Stimulated activated CD4-positive, alpha-beta T cell treated with anti-CD3 and anti-CD28 coated beads, TNF-alpha, amount 100 ng/mL, for 24 hours (primary cell): ENCODE measurements at places on chromosomes 5 and 9.

DNA sequence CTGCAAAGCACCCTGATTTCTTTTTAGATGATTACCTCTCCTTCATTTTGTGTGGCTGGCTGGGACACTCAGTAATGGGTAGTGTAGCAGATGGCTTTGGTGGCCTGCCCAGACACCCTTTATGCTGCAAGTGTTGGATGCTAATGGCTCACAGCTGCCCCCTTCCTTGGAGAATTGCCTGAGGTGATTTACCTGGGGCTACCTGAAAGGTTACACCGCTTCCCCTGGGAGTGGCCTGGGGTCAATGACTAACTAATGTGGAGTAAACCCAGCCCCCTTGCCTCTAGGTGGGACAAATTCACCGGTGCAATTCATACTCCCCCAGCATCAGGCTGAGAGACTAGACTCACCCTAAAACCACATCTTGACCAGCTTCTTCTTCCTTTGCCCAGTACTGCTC is 23.5 kb upstream of the HAND1 start:
- DNase-seq = no peak

- no peak for DNase-seq
Measured at GRCh38 chr5:146620031-146620668, 104.2 kb upstream of the GPR151 start.

DNA sequence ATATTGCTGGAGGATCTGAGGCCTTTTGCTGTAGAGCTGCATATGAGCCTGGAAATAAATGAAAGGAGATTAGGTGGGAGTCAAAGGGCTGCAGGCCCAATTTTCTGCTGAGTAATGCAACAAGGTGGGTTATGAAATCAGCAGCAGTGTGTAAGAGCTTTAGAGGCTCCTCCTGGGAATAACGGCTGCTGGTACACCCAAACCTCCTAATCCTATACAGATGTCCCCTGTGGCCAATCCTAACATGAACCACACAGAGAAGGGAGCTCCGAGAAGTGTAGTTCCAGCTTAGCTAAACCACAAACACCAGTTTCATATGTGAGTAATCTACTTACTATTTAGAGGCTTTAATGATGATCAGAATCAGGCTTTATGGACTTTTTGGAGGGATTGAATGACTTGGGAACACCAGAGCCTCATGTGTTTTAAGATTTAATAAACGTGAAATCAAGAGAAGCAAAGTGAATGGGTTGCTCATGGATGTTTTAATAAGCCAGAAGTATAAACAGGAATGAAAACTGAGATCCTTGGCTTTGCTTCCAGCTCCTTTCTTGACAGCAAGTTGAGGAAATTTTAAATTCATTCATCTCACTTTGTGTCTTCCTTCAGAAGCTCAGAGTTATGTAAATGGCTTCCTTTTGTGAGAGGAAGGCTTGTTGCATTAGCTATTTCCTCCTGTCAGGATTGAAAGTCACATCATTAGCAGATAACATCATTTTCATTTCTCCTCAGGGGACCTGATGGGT is 437.5 kb downstream of the TMEM232 start:
- no peak for DNase-seq

- DNase-seq = no peak
Measured at GRCh38 chr5:115736004-115736689, 80.3 kb downstream of the CDO1 start.

GRCh38 chr9:134314950-134315715 is 11.1 kb upstream of the RXRA start:
- DNase-seq = no peak
